ENCODE measurements at places on chromosomes 4 and X.

- DNase-seq: no peak
Measured at GRCh38 chr4:1098311-1098925, 14.9 kb downstream of the RNF212 start.

DNA sequence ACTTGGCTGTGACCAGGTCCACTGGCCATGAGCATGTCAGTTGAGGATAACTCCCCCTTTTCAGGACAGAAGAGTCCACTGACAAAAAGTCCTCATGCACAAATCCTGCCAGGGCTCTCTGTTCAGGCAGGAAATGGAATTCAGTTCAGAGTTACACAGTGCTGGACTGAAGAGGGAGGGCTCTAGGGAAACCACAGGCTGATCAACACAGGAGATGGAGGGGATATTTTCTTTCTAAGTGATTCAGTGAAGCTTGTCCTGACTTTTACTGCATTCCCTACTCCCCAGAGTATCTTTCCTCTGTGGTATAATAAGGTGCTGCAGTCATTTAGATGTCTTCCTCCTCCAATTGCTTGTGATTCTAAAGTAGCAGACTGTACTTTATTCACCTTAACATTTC is 335.5 kb upstream of the IGFBP7 start:
- DNase-seq: no peak

GRCh38 chr4:3193531-3194203 is 55.3 kb upstream of the MSANTD1 start:
- DNase-seq: no peak

DNA sequence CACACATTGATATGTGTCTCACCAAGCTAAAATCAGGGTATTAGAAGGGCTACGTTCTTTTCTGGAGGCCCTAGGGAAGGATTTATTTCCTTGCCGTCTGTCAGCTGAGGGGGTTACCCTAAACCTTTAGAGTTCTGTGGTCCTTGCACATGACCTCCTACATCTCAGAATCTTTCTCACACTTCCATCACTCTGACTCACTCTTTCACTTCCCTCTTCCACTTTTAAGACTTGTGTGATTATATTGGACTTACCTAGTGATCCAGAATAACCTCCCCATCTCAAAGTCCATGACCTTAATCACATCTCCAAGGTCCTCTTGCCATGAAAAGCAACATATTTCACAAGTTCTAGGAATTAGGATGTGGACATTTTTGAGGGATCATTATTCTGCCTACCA is 53.6 kb upstream of the FUNDC1 start:
- no peak for DNase-seq

- no peak for DNase-seq
Measured at GRCh38 chrX:139156356-139156755, 374.2 kb upstream of the F9 start.

- DNase-seq: no peak
Measured at GRCh38 chr4:109665783-109666485, 37.3 kb downstream of the CASP6 start.

- peak; percentile 72 for DNase-seq
Measured at GRCh38 chr4:78776079-78776728, at the start of gene BMP2K. Gene BMP2K (plus strand): TSS chr4:78776350. CDS start chr4:78776544, 194 bp downstream.

DNA sequence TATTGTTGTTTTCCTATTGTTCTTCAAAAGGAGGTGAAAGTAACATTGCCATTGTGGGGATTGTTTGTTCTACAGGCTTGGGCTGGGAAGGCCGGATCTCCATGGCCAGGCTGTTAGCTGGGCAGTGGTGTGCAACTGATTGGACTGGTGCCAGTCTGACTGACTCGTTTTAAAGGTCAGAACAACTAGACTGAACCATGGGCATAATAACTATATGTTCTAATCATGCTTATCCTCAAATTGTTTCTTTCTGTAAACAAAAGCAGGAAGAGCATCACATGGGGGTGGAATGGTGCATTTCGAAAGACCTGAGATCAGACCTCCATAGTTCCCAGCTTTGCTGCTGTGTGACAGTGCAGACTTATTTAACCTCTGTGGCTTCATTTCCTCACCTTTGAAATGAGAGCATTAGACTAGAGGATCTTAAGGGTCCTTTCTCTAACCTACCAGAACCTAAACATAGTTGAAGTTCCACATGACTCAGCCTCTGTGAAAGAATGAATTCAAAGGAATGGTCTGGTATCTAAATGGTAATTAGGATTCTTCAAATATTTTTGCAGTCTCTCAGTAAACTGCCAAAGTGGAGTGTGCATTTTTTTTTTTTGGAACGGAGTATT is 66.7 kb upstream of the PGRMC2 start:
- no peak for DNase-seq

Data from stimulated activated CD8-positive, alpha-beta memory T cell treated with anti-CD3 and anti-CD28 coated beads, Interleukin-12 subunit alpha, Interleukin-12 subunit beta, amount 100 ng/mL, for 4 hours (primary cell).